ENCODE measurements at places on chromosomes 13 and 19.
A peak's percentile ranks its signal among the peaks of the same experiment; 100 is the strongest.

DNA sequence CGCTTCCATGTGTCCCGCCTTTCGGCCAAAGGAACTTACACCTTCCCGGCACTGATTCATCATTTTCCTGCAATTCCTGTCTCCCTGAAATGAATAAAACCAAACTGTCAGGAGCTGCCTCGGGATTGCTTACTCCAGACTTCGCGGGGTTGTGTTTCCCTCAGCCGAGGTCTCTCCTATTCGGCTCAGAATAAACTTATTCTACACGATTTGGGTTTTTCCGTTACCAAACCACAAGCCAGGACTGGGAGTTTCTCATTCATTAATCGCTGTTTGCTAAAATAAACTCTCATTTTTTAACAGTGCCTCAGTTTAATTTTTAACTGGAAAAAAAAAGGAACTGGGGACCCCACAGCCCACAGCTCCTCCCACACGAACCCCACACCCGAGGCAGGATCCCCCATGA, 667 bp downstream of the ZNF878 start:
- no peaks in the 10 kb centered on the region for H3K4me1 ChIP-seq
- H3K36me3 ChIP-seq = no peaks in the 10 kb centered on the region
- DNase-seq = no peak
- H3K27me3 ChIP-seq = no peaks in the 10 kb centered on the region

DNA sequence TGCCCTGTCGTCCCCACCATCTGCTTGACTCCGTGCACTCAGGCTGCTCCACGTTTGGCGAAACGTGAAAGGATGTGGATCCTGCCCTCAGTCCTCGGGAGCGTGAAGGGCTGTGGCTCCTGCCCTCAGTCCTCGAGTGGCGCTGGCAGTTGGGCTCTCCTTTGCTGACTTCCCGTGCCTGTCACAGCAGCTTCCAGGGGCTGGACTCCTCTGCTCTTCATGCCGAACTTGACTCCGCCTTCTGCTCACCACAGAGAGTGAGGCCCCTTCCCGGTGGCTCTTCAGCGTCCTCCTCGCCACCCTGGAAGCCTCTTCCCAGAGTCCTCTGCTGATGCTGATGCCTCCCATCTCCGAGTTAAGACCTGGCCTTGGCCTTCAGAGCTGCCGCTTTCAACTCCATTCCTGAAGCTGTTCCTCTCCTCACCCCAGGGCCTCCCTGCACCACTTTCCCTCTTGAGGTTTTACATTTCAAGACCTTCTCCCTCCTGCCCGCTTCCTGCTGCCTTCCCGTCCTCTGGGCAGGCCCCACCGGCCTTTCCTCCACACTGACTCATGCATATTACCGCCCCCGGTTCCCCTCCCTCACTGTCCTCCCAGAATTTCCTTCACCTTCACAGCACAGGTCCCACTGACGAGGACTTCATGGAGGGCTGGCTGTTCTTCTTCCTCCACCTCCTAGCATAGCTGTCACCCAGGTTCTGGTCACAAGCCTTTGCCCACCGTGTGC, 111.7 kb downstream of the SHISA2 start:
- H3K4me1 ChIP-seq = no peaks in the 10 kb centered on the region
- no peaks in the 10 kb centered on the region for H3K27me3 ChIP-seq
- no peak overlapping the region for H3K4me3 ChIP-seq
- no peak overlapping the region for H3K27ac ChIP-seq

DNA sequence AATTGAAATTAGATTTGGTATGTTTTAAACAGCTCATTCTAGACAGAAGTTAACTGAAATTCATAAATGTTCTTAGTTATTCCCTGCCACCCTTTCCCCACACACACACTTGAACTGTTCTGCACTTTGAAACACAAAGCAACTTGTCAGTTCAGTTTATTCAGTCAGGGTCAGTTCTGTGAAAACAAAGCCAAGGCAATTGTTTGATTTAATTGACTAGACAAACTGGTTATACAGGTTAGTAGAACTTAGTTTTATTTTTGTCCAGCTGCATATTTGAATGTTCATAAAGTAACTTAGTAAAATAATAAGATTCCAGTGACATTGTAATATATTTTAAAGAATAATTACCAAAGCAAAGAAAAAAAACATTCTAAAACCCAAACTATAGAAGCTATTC, 98.3 kb upstream of the KLF5 start:
- H3K36me3 ChIP-seq = no peaks in the 10 kb centered on the region
- H3K4me1 ChIP-seq = no peaks in the 10 kb centered on the region
- no peak overlapping the region for H3K4me3 ChIP-seq
- no peak for DNase-seq
- H3K27ac ChIP-seq = no peak overlapping the region

DNA sequence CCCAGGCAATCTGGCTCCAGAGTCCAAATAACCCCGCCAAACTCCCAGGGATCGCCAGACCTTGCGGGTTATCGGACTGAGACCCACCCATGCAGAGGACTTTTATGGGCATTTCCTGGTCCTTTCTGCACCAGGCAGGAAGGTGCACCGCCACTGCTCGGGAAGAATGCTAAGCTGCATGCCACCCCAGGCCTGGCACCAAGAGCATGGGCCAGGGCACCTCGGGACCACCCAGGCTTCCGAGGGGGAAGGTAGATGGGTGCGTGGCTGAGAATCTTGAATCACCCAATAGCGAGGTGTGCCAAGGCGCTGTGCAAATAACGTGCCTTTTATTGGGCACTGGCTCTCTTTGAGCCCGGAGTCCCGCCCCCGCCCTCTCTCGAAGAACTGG, 422 bp upstream of the ZNF575 start:
- peak overlapping the region; percentile 79 for H3K27ac ChIP-seq
- DNase-seq = no peak
- no peaks in the 10 kb centered on the region for H3K36me3 ChIP-seq
- no peaks in the 10 kb centered on the region for H3K27me3 ChIP-seq

GRCh38 chr13:26477681-26478080, 79.8 kb upstream of the WASF3 start:
- H3K36me3 ChIP-seq = no peaks in the 10 kb centered on the region
- H3K4me3 ChIP-seq = no peak overlapping the region
- DNase-seq = no peak
- no peaks in the 10 kb centered on the region for H3K27me3 ChIP-seq
- H3K27ac ChIP-seq = no peak overlapping the region
- H3K4me1 ChIP-seq = peaks cover 12% of the 10 kb centered on the region

DNA sequence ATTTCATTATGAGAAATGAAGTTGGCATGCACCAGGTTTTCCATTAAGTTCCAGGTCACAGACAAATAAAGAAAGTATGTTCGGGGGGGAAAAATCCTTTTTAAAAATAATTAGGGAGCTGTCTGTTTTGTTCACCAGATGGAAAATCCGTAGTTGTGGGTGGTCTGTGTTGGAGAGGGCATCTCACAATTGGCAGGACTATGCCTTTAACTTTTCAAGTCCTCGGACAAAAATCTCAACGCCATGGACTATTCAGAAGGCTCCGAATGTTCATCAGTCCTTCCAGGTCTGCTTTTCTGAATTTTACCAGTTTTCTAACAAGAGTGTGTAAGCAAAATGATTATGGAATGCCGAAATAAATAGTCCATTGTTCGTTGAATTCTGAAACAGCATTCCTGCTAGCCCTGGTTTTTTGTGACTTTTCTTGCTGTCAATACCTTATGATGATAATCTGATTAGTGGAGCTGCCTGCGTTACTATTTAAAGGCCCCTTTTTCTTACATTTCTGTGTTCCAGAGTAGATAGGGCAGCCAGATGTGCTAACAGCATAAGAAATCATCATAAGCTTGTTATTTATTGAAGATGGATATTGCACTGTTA, 146.9 kb downstream of the TM9SF2 start:
- no peak for DNase-seq
- H3K4me1 ChIP-seq = no peaks in the 10 kb centered on the region
- H3K4me3 ChIP-seq = no peak overlapping the region
- no peaks in the 10 kb centered on the region for H3K27me3 ChIP-seq
- no peaks in the 10 kb centered on the region for H3K36me3 ChIP-seq

All from CD8-positive, alpha-beta memory T cell (primary cell).